EL (cell line): ENCODE measurements at places on chromosomes 1 and 21.
A peak's percentile ranks its signal among the peaks of the same experiment; 100 is the strongest.

DNA sequence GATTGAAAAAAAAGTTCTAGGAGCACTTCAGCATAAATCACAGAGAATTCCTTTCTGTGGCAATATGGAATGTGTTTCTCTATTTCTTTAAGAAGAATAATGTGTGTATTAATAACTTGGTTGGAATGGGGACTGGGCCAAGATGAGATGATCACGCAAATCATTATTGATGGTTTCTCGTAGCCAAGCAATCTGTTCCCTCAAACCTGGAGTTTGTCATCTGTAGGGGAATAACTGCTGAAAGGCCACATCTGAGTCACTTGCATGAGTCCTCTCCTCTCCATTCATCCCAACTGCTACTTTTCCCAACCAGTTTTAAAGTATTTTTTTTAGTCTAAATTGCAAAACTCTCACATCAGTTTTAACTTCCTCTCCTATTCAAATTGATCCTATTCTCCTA is 480.4 kb downstream of the PLPP3 start:
- peak; percentile 55 for DNase-seq

- peak; percentile 36 for DNase-seq
Observed at GRCh38 chr1:86247597-86248279, 91.2 kb upstream of the COL24A1 start.

DNA sequence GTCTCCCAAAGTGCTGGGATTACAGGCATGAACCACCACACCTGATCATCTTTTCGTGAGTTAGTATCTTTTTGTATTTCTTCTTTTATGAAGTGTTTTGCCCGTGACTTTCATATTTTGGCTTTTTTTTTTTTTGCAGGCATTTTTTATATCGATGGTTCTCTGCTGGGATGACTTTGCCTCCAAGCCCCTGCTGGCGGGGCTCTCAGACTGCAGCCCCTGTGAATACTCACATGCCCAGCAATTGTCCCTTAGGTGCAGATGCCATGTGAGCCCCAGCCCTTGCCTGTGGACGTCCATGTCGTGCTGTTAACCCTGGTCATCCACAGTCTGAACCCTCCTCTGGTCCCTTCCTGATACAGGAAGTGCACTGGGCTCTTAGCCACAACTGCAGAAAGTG is 21.7 kb downstream of the CRYAA start:
- DNase-seq: no peak

GRCh38 chr1:41573194-41573593 is 88.7 kb upstream of the EDN2 start:
- no peak for DNase-seq

DNA sequence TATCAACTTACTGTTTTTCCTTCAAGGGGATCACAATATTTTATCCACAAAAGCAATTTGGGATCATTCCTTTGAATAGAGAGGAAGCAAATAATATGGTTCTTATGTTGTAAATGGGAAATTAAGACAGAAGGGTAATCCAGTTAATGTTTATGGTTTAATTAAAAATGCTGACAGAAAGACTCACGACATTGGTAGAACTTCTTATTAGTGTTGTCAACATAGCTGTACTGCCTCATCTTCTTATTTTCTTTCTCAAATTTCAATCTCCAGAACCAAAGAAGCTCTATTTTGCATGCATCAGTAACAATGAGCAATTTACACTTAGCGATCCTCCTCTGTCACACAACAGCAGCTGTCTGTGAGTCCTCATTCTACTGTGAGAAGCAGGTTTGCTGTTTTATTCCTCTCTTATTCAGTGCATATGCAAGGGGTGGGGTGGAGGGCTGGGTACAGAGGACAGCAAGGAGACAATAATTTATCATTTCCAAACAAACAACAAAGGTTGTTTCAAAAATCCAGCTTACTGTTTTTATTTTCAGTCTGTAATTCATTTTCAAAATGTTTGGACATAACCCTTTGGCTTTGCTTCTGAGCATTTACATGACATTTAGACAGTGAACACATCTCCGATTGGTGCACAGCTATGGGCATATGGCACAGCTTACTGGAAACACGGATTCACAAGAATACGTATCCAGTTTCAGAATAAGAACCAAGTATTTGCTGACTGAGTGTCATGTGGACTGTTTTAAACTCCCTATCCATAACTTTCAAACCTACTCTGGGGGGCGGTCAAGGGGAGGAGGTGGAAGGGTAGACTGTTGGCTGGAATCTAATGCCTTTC is 335.9 kb downstream of the RGS7 start:
- no peak for DNase-seq

DNA sequence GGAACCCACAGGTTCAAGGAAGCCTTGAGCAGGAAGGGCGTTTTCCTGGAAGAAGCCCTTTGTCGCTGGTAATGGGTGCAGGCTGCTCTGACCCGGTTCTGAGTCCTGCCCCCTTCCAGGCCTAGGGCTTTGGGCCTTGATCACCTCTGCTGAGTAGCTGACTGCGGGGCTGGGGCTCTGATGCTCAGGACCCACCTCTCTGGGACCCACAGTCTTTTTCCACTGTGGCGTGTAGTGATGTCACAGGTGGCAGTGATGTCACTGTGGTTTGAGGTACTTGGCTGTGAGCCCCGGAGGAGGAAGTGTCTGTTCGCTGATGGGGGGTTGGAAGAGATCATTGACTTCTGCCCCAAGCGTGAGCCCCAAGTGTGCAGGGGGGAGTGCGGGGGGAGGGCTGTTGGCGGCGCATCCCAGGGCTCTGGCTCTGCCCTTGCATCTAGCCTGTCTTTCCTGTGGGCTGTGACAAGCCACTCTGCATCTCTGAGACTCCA is 6.9 kb downstream of the TNFRSF1B start:
- no peak for DNase-seq

DNA sequence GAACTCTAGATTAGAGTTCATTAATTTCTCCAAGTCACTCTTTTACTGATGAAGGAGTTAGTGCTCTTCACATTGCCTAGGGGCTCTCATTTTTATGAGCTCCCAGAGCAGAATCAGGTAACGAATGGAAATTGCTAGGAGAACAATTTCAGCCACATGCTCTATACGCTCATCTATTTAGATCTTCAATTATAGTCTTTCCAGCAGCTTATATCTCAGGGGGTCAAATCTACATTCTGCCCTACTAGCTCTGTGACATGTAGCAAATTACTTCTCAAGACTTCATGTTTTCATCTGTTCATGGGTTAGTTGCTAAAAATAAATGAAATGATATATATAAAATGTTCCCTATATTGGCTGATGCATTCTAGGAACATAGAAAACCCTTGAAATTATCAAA is 183.6 kb downstream of the PLPP3 start:
- DNase-seq: no peak

DNA sequence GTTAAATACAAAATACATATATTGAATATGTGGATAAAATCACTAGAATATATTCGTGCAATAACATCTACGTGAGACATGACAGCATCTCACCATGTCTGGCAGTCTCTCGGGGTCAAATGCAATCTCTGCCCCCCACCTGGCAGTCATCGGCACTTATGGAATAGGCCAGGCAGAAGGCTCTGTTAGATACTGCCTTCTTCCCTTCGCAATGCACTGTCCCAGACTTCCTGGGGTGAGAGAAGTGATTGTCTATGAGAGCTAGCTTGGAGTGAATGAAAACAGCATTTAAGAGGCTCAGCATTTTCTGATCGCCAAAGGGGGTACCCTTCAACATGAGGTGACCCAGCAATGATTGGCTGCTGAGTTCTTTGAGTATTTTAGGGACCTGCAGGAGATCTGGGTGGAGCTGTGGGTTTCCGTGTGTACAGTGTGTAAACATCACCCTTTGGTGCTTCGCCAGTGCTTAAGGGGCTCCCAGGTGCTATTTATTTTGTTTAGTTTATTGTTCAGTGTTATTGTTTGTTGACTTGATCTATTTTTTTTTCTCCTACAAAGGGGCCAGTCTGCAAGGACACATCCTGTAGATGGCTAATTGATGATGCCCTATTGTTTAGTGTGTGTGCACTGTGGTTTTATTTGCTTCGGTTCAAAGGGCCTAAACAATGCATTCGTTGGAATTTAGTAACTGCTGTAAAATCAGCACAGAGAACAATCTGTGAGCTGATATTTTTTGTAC is 10.2 kb downstream of the ERG start:
- DNase-seq: no peak

GRCh38 chr1:229237320-229237719 is 33.6 kb upstream of the RAB4A start:
- no peak for DNase-seq

DNA sequence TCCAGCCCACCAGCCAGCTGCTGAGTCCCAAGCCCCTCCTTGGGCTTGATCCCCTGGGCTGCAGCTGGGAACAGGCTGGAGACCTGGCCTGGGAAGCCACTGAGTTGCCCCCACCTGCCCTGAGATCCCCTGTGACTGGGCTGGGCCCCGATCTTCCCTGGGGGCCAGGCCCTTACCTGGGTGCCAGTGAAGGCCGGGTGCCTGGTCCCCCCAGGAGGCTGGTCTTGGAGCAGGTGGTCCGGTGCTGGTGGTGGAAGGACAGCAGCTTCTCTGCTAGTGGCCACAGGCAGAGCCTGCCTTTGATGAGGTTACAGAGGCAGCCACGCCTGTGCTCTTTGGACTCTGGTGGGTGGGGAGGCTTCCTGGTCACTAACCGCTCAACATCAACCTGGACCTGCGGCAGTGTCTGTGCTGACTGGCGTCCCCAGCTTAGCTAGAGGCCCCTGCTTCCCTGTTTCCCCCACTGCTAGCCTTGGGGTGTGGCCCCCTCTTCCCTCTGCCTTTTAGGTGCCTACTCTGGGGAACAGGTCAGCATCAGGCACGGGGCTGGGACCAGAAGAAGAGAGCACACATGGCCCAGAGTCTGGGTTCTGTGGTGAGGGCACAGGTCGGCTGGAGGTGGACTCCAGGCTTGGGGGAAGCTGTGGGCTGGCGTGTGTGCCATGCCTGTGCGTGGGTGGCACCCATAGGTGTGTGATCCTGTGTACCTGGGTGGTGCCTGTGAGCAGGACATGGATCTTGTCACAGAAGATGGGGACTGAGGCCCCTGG is at the start of gene EPS8L3:
TSS of gene EPS8L3 (minus strand) at position 278 of the 770 bp plus-strand sequence. CDS start 2,174 bp downstream, outside the sequence.
- DNase-seq: no peak

GRCh38 chr21:32135401-32136363 is 143.2 kb downstream of the MIS18A start:
- peak; percentile 75 for DNase-seq

GRCh38 chr1:234841281-234841680 is 231.3 kb upstream of the IRF2BP2 start:
- no peak for DNase-seq

- DNase-seq: peak; percentile 71
Observed at GRCh38 chr1:17274186-17275170, 25.6 kb downstream of the PADI3 start.

GRCh38 chr1:60487565-60488345 is 414.2 kb upstream of the C1orf87 start:
- DNase-seq: no peak

GRCh38 chr1:18768086-18768485 is 91.4 kb downstream of the TAS1R2 start:
- no peak for DNase-seq

- no peak for DNase-seq
Observed at GRCh38 chr21:41217671-41218385, 49.9 kb downstream of the BACE2 start.

DNA sequence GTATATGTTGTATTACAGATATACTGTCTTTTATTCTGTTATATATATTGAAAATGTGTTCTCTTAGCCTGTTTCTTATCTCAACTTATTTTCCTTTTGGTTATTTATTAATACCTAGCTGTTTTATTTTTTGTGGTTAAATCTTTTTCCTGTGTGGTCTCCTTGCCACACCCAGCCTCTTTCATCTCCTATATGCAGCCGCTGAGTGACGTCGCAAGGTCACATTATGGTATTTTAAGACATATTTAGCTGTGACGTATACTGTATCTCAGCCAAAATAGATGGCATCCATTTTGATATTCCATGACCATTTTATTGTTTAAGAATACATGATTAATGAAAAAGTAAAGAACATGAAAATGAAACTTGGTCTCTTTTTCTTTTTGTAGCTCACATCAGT is 29.1 kb downstream of the CENPF start:
- no peak for DNase-seq

DNA sequence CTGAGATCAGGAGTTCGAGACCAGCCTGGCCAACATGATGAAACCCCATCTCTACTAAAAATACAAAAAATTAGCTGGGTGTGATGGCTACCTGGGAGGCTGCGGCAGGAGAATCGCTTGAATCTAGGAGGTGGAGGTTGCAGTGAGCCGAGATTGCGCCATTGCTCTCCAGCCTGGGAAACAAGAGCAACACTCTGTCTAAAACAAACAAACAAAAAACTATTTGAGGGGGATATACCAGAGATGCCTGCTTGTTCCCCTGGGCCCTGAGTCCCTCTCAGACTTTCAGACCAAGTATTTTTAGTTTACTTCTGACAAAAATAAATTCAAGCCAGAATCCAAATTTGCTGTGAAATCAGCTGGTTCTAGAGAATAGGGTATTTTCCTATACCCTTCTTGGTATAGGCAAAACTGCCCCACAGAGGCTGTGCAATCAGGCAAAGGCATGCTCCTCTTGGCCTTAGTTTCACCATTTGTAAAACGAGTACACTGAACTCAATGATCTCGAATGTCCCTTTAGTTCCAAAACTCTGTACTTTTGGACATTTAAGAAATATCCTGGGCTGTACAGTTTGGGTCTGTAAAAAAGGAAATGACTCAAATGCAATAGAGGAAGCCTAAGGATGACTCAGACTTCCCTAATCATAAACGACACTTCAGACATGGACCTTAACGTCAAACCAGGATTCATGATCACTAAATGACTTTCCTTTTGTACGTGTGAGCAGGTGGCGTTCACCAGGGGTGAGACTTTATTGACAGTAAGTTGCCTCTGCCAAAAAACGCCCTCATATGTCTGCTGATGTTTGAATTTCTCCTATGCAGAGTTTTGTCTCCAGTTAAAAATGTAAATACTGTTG is 16.1 kb downstream of the ENSA start:
- DNase-seq: peak; percentile 82

DNA sequence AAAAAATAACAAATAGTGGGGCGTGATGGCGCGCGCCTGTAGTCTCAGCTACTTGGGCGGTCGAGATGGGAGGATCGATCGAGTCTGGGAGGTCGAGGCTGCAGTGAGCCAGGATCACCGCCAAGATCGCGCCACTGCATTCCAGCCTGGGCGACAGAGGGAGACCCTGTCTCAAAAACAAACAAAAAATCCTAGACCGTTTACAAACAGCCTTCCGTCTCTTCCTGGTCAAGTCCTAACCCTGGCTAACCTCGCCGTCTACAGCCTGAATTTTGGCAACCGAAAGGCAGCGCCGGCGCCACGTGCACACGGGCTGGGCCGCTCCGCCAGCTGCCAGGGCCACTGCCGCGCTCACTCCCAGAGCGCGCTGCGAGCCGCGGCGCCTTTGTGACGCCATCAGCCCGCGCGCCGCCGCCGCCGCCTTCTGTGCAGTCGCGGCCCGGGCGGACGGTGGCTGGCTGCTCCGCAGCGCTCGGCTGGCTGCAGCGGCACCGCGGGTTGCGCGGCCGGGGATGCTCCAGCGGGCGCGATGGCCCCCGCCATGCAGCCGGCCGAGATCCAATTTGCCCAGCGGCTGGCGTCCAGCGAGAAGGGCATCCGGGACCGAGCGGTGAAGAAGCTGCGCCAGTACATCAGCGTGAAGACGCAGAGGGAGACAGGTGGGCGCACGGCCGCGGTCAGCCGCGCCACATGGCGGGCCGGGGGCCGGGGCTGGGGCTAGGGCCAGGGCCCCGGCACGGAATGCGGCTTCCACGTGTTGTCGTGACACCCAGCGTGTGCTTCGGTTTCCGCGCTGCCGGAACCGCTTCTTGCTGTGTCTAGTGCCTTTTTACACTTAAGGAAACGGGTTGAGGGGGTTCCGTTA is at the start of the genes HSF2BP and RRP1B:
TSS of gene HSF2BP (minus strand) at position 353 of the 865 bp plus-strand sequence. CDS start 1,392 bp downstream, outside the sequence.
TSS of gene RRP1B (plus strand) at position 425 of the 865 bp plus-strand sequence. CDS start at position 530, 105 bp downstream.
- peak; percentile 82 for DNase-seq
